ENCODE measurements at places on chromosomes 13 and 19. TPM values are rescaled to one million over a fixed set of nuclear protein-coding genes. Genes with fewer than 3 reads are reported as not detected.

Gene JAK3
- total RNA-seq, result 4.0 TPM

DNA sequence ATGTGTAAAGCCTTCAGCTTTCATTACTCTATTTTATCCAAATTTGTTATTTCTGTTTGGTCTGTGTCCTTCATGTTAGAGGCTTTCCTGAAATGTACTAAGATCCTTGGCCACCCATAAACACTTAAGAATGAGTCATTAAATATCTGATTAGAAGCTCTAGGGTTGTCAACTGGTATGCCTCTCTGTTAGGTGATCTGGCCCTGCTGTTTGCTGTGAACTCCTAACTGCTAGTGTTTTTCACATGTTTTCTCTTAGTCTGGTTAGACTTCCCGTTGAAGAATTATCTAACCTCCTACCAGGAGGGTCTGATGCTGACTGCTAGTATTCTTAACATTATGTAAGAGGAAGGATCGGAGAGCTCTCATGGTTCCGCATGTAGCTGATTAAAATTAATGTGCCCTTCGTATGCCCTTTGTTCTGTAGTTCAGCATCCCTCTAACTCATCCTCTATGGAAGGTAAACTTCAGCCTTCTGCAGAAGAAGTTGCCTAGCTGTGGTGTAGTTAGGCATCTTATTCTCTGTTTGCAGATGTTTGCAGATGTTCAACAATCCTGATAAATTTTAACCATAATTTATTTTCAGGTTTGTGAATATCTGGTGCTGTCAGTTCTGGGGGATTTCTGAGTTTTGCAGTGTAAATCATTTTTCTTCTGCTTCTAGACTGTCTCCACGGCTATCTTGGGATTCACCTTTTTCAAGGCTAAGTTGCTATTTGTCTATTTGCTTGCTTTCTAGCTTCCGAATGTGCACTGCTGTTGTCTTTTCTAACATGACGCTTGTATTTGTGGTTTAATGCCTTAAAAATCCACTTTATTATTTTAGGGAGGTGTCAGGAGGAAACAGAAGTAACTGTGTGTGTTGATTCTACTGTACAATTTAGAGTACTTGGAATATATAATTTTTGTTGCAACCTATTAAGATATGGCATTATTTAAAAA lies 207.2 kb upstream of the SPRY2 start:
- no peak for DNase-seq
- no peaks in the 10 kb centered on the region for H3K27me3 ChIP-seq
- H3K36me3 ChIP-seq, result no peaks in the 10 kb centered on the region
- no peak overlapping the region for H3K27ac ChIP-seq

DNA sequence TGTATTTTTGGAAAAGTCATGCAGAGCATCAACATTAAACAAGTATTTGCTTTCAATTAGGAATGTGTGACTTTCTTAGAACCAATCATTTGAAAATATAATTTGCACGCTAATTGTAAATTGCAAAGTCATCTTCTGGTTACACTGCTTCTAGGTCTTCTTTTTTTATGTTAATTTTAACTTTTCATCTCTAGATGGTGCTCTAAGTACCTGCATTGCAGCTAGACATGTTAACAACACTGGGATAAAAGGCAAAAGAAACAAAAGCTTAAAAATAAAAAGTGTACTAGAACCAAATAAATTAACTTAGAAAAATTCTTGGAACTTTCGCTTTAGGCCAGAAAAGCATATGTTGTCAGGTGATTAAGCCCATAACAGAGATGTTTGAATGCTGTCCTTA lies 2758.2 kb downstream of the PCDH9 start:
- no peaks in the 10 kb centered on the region for H3K27me3 ChIP-seq
- H3K27ac ChIP-seq, result no peak overlapping the region
- H3K36me3 ChIP-seq, result no peaks in the 10 kb centered on the region
- no peak for DNase-seq

DNA sequence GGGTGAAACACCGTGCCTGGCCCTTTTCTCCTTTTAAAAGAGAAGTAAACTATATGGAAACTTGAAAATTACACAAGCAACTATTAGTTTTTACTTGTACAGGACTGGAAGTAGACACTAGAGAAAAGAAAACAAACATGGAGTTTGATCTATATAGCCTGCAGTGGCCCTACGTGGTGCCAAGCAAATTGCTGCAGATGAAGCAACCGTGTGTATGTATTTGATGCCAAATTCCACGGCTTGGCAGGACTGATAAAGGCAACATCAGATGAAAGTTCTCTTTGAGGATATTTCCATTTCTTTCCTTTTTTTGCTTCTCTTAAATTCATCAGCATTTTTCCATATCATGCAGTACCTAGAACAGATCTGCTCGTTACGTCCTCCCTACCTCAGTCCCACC lies 49.8 kb downstream of the ATP8A2 start:
- no peak overlapping the region for H3K4me3 ChIP-seq
- no peaks in the 10 kb centered on the region for H3K36me3 ChIP-seq
- no peak for DNase-seq
- no peaks in the 10 kb centered on the region for H3K27me3 ChIP-seq
- no peak overlapping the region for H3K27ac ChIP-seq

Measured in psoas muscle (tissue), 8 donors.